Heart right ventricle (tissue), 16 donors: ENCODE measurements at places on chromosomes 13 and 19. TPM values are rescaled to one million over a fixed set of nuclear protein-coding genes. Genes with fewer than 3 reads are reported as not detected.
A peak's percentile ranks its signal among the peaks of the same experiment; 100 is the strongest.

DNA sequence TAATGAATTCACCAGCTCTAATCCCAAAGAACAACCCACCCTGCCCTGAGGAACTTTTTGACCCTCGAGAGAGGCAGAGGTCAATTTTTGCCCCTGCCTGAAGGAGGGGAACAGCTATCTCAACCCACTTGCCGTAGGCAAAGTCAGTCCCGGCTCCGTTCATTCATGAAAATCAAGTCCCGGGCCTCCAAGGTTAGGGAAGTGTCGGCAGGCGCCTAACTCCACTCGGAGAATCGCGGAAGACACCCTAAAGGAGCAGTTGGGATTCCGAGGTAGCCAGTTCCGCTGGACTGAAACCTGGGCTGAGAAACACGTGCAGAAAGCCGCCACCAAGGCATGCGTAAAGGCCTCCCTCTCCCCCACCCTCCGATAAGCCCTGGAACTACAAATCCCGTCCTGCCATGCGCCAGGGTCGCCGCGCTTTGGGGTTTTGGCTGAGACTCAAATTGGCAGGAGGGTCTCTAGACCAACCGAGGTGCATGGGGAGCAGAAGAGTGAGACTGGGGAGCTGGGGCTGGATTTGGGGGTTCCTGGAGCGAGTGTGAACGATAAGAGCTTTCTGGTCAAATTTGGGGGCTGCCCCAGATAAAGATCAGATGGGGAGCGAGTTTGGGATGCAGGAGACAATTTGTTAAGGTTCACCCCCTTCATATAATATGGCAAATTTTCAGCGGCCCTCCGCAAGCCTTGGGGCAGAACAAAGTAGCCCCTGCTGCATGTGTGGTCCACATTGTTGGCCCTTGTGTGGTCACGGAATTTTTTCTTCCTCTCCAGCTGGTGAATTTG is at the start of gene TNPO2:
Gene TNPO2 (minus strand): TSS at position 292 of the 786 bp plus-strand sequence. CDS start 2,955 bp downstream, outside the sequence.
- peak; percentile 55 for DNase-seq

CXCL17 gene
- not detected for polyA plus RNA-seq

GRCh38 chr13:77871596-77871995 is 47.0 kb downstream of the EDNRB start:
- DNase-seq: no peak

GRCh38 chr13:90385781-90386489 is 961.6 kb upstream of the MIR17HG start:
- no peak for DNase-seq

DNA sequence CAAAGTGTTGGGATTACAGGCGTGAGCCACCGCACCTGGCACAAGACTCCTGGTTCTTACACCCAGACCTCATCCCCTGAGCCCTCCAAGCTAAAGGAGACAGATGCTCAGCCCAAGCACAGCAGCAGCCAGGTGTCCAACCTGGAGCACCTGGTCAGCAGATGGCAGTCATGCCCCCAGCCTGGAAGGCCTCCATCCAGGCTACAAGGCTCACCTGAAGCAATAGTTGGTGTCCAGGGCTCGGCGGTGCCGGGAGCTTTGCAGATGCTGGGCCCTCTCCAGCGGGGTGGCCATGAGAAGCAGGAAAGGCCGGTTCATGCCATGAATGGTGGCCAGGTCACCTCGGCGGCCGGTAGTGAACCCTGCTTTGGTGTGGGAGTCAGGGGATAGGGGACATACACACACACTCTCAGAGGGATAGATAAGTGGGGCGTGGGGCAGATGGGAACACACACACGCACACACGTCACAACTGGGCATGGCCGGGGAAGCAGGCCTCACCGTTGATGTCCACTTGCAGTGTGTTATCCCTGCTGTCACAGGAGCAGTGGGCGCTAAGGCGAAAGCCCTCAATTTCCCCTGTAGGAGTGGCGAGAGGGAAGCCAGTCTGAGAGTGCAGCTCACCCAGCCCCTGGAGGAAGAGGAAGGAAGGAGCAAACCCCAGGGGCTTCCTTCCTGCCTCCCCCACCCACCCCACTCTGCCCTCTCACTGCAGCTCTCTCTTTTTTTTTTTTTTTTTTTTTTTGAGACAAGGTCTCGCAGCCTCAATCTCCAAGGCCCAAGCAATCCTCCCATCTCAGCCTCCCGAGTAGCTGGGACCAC is 11.8 kb downstream of the TGFB1 start:
- no peak for DNase-seq

- no peak for DNase-seq
Measured at GRCh38 chr19:6125571-6125989, 9.9 kb upstream of the ACSBG2 start.

DNA sequence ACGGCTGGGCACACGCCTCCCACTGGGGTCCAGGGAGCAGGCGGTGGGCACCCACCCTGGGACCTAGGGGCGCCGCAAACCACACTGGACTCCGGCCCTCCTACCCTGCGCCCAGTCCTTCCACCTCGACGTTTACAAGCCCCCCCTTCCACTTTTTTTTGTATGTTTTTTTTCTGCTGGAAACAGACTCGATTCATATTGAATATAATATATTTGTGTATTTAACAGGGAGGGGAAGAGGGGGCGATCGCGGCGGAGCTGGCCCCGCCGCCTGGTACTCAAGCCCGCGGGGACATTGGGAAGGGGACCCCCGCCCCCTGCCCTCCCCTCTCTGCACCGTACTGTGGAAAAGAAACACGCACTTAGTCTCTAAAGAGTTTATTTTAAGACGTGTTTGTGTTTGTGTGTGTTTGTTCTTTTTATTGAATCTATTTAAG is 1.6 kb downstream of the JUNB start:
- DNase-seq: no peak

- no peak for DNase-seq
Measured at GRCh38 chr13:98983182-98983581, 5.3 kb upstream of the DOCK9 start.

GRCh38 chr13:113452942-113453901 is at the start of gene ADPRHL1:
TSS of gene ADPRHL1 (minus strand) at chr13:113453488. CDS start at chr13:113453437, 51 bp downstream.
- peak; percentile 61 for DNase-seq

- DNase-seq: peak; percentile 81
Measured at GRCh38 chr19:45322744-45323281, at the start of gene CKM. TSS of gene CKM (minus strand) at chr19:45322875. CDS start at chr19:45319713, 3,162 bp downstream.

SHANK1 gene
- 0.07 TPM for polyA plus RNA-seq

DNA sequence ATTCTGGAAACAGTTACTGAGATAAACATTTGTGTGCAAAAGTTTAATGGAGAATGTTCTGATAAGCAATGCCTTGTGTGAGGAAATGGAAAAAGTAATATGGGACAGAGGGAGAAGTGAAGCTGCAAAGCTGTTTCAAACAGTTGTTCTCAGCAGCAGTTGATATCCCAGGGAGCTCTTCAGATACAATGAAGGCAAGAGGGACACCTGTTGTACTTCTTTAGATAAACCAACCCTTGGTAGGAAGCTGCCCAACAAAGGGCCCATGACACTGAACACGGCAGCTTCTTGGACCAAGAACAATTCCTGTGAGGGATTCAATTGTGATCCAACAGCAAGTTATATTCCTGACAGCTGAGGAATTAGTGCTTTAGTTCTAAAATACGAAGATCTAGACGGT is 894.3 kb upstream of the PCDH20 start:
- no peak for DNase-seq

CYP2S1 gene
- polyA plus RNA-seq: 0.30 TPM

- no peak for DNase-seq
Measured at GRCh38 chr19:46481947-46482346, 10.6 kb upstream of the PNMA8A start.

KIR2DL4 gene
- polyA plus RNA-seq: not detected

GRCh38 chr19:17841371-17841809 is 6.4 kb downstream of the JAK3 start:
- DNase-seq: peak; percentile 29

- DNase-seq: no peak
Measured at GRCh38 chr13:37984357-37984756, 114.8 kb upstream of the TRPC4 start.

NOVA2 gene
- polyA plus RNA-seq: 8.2 TPM

C1QTNF9B gene
- polyA plus RNA-seq: 3.1 TPM

- no peak for DNase-seq
Measured at GRCh38 chr19:48443731-48444128, 2.1 kb upstream of the GRWD1 start.
